ENCODE measurements at places on chromosomes 12 and 14.

DNA sequence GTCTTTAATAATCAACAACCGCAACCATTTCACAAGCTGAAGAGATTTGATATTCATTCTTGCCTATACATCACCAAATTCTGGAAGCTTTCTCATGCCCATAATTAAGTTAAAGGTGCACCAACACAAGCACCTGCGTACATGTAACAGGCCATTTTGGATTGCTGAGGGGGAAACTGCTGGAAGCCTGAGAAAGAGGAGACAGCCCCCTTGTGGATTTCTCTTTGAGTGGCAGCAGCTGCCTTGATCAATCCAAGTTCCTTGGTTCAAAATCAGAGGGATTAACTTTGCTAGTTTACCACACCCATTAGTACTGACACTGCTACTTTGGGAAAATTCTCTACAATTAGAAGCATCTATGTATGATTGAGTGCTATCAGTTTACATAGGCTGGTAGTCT lies 321.1 kb downstream of the NOVA1 start:
- DNase-seq: no peak

- no peak for DNase-seq
Observed at GRCh38 chr12:76106631-76107030, 22.1 kb upstream of the NAP1L1 start.

DNA sequence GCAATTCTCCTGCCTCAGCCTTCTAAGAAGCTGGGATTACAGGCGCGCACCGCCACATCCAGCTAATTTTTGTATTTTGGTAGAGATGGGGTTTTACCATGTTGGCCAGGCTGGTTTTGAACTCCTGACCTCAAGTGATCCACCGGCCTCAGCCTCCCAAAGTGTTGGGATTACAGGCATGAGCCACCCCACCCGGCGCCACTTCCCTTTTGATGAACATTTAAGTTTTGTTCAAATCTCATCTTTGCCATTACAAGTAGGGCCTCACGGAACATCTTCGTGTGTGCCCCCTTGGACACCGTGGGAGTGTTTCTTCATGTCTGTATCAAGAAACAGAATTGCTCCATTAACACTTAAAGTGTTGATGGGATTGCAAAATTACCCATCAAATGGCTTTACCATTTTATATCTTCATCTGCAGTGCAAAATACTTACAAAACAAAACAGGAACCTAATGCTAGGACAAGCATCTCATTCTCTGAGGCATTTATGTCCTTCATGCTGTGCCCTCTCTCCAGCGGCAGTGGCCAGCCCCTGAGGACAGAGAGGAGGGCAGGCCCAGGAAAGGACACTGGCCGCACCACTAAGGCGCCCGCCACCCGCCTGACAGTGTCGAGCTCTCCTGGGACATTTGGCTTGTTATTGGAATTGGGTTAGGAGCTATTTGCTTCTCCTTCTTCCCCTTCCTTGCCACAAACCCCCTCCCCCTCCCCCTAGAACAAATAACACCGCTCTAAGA lies 61.7 kb downstream of the RFX4 start:
- DNase-seq: no peak

- DNase-seq: no peak
Observed at GRCh38 chr12:65609359-65609771, 214.9 kb upstream of the HMGA2 start.

DNA sequence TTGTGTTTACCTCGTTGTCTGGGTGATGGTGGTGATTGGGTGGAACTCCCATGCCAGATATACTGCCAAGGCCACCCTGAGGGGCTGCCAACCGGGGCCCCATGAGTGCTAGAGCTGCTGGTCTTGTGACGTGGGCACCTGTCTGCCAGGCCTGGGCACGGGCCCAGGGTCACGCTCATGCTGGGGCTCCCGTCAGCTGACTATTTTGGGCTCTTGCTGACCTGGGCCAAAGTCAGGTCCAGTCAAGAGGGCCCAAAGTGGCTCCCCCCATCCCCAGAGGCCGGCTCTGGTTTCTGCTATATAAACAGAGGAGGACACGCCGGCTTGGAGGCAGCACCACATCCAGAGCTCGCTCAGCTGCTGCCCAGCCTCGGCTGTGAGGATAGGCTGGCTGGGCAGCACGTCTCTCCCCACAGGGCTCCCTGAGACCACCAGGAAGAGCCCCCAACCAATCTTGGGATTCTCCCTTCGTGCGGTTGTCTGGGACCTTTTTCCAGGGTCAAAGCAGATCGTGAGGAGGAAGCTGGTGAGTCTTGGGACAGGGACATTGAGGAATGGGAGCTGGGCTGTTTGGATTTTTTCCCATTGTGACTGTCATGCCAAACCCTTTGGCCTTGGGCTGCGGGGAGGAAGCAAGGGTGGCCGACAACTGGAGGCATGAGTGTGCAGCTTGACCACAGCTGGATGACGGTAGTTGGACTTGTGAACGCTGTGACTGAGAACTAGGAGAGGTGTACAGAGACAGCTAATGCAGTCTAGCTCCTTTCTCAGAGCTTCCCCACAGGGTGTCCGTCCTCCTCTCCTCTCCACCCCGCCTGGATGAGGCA lies 7.6 kb upstream of the NR4A1 start:
- DNase-seq: no peak
